Omental fat pad (tissue), 4 donors: ENCODE measurements at places on chromosomes 5 and 9.

DNA sequence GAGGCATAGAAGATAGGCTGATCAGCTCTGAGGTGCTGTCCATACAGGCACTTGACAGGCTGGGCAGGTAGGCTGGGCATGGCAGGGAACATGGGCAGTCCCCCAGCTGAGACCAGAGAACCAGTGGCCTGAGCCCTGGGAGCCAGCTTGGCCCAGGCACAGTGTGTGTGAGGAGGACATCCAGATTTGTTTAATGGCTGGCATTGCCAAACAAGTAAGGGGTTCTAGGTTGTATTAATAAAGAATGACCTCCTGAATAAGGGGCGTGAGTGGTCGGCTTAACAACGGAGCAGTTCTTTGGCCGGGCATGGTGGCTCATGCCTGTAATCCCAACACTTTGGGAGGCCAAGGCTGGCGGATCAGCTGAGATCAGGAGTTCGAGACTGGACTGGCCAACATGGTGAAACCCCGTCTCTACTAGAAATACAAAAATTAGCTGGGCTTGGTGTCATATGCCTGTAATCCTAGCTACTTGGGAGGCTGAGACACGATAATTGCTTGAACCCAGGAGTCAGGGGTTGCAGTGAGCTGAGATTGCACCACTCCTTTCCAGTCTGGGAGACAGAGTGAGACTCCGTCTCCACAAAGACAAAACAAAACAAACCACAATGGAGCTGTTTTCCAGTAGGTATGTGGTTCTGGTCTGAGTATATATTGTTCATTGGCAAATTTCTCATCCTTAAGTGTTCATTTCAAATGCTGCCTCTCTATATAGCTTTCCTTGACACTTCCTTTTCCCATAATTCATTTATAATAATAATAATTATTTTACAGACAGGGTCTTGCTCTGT lies 56.2 kb downstream of the ANGPTL2 start:
- no peak for DNase-seq

DNA sequence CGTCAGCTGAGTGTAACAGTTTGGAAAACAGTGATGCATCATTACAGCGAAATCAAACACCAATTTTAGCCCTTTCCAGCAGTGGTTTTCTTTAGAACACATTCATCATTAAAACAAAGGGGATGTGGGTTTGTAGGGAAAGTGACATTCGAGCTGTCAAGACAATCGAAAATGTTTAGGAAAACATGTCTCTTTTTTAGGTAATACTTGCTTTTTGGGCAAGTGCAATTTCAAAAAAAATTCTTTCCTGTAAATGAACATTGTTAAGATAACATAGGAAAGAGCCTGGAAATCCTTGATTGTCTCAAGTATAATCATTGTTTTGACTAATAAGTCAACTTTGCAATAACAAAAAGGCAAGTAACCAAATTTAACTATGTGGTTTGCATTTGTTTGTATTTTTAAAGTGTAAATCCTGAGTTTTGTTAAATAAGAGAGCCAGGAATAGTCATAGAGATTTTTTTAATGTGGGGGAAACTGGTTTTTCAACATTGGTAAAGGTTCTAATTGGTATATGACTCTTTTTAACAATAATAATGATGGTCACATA lies 182.5 kb downstream of the TTLL11 start:
- DNase-seq, result no peak

DNA sequence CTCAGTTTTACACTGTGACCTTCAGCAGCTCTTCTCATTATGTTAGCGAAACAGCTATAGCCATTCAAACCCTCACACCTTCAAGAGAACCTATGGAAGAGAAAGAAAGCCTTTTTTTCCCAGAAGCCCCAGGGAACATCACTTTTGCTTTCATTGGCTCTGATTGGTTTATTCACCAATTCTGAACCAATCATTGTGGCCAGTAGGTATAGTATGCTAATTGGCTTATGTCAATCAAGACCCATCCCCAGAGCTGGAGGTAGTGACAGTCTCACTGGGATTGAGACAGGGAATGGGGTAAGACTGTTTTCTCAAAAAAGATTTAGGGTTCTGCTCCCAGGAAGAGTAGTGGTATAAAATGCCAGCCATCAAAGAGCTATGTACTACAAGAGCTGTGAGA lies 74.1 kb upstream of the FSD1L start:
- DNase-seq, result no peak

DNA sequence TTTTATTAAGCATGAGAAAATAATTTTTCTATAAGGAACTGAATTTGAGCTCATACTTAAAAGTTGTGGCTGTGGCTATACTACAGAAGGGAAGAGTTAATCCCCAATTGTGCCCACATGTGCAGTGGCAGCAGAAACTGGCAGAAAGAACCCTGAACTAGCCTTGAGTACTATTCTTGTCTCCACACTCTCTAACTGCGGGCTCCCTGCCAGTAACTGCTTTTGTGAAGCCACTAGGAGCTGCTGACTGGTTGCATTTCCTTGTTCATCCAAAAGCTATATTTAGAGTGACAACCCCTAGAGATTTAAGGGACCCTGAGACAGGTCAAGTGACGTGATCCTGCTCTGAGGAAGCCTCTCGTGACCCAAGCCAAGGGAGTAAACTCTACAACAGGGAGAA lies 238.6 kb downstream of the ELAVL2 start:
- DNase-seq, result no peak

- no peak for DNase-seq
Observed at GRCh38 chr5:121963392-121963791, 1.6 kb downstream of the SRFBP1 start.

GRCh38 chr9:132002643-132003318 lies 76.9 kb downstream of the MED27 start:
- no peak for DNase-seq

GRCh38 chr9:136093995-136094881 lies 851 bp downstream of the NACC2 start:
- peak; percentile 58 for DNase-seq

GRCh38 chr9:136700959-136701667 lies 11.3 kb upstream of the DIPK1B start:
- DNase-seq, result no peak

DNA sequence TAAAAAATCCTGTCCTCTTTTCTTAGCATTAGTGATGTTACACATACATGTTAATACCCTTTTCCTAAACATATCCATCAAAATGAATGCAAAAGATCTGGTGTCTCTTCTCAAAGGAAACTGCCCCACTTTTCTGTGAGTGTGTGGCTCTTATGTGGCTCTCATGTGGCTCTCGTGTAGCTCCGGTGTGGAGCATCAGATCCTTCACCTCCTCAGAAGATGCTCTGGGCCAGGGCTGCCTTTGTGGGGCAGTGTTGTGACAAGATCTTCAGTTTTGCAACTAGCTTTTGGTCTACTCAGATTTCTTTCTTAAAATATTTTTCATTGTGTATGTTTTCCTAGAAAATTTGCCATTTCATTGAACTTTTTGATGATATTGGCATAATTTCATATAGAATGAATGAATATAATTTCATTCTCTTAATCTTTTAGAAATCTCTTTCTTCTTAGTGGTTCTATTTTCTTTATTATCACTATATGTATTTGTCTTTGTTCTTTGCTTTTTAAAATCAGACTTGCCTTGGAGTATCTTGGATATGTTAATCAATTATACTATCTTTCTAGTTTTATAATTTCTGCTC lies 19.4 kb downstream of the GARNL3 start:
- DNase-seq, result no peak
